ENCODE measurements at places on chromosomes 12 and 14.

DNA sequence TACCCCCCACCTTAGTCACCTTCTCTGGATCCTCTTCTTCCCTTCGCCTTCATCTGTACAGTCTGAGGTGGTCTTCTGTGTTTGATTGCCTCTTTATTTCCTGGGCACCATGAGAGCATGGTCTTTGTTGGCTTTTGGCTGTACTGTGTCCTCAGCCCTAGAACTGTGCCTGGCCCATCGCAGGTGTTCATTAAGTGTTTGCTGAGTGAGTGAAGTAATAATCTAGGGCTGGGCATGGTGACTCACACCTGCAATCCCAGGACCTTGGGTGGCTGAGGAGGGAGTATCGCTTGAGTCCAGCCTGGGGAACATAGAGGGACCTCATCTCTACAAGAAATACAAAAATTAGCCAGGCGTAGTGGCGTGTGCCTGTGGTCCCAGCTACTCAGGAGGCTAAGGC lies 13.9 kb downstream of the ALDH2 start:
- DNase-seq, result no peak

GRCh38 chr12:124720004-124720680 lies 143.5 kb downstream of the SCARB1 start:
- DNase-seq, result peak; percentile 76

DNA sequence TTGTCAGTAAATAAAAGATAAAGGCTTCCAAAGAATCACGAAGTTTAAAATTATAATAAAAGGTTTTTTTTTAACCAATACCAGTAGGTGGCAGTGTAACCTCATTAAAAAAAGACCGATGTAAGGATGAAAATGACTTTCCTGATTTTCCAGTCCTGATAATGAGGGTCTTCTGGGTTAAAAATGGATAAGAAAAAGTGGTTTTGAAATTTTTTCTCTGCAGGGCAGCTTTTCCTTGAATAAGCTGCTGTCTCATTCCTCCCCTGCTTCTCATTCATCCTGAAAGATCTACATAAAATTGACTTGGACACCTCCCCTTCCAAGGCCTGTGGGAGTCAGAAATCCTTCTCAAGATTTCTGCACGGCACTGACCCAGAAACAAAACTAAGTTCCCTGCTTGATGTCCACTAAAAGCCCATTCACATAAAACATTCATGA lies 58.9 kb upstream of the FBXO33 start:
- DNase-seq, result peak; percentile 64

DNA sequence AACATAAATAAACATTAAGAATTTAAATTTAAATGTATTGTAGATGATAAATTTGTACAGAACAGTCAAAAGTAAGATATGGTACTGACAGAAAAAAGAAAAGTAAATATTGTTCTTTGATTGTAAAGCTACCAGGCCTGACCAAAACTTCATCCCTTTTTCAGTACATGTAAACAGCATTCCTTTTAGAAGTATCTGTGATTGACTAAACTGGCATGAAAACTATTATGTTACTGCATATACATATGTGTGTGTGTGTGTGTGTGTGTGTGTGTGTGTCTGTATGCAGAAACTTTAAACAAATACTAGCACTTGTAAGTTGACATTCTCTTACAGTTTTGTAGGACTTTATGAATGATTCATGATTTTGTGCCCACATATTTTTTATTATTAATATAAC lies 270.9 kb downstream of the C12orf50 start:
- no peak for DNase-seq

- DNase-seq, result no peak
Measured at GRCh38 chr12:12817616-12818015, 4.5 kb downstream of the DDX47 start.

GRCh38 chr12:8546591-8546990 lies 5.9 kb upstream of the CLEC4E start:
- DNase-seq, result no peak

DNA sequence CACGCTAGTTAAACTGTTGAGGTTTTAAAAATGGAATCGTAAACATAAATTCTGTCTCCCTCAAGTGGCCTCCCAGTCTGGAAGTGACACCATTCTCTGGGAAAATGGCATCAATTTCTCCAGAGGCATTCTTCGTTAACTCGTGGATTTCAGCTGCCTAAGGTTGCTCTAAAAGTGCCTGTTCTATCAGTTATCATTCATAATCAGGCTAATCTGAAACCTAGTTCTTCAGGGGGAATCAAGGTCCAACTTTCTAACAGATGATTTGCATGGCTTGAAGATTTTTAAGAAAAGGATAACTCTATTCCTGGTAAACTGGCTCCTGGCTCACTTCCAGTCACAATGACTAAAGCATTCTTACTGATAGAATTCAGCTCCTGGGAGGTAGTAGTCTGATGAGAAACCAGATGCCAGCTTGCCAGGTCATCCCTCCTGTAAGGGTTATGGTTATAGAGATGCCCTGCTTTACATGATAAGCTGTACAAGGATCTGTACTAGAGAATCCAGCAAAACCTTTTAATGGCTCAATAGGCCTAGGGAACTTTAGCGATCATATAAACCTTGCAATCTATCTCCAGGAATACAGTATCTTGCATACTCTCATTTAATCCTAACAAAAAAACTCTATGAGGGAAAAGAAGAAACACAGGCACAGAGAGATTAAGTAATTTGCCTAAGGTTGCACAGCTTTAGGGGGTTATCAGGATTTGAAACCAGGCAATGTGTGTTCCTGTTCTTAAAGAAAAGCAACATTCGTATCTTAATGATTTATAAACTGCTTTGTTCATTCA lies 1.5 kb downstream of the L3HYPDH start:
- peak; percentile 90 for DNase-seq

DNA sequence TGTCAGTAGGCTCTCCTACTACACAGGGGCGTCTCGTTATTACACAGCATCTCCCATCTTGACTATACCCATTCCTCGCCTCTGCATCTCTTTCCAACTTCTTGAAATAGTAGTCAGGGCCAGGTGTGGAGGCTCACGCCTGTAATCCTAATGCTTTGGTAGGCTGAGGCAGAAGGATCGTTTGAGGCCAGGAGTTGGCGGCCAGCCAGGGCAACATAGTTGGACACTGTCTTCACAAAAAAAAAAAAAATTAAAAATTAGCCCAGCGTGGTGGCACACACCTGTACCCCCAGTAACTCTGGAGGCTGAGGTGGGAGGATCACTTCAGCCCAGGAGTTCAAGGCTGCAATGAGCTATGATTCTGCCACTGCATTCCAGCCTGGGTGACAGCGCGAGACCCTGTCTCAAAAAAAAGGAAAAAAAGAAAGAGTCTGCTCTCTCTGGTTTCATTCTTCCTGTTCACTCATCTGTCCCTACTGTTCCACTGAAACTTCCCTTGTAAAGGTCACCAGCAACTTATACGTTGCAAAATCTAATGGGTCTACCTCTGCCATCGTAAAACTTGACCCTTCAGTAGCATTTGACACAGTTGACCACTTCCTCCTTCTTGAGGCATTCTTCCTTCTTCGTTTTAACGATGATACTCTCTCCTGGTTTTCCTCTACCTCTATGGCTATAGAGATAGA lies 41.0 kb upstream of the PTGR2 start:
- DNase-seq, result no peak

- DNase-seq, result no peak
Measured at GRCh38 chr14:52327374-52328226, 13.5 kb downstream of the PTGER2 start.

- DNase-seq, result no peak
Measured at GRCh38 chr14:55125403-55125802, 3.6 kb upstream of the LGALS3 start.

- DNase-seq, result peak; percentile 61
Measured at GRCh38 chr12:53345486-53346188, 9.5 kb upstream of the SP7 start.

GRCh38 chr12:123963821-123964220 lies 8.8 kb downstream of the CCDC92 start:
- DNase-seq, result no peak

DNA sequence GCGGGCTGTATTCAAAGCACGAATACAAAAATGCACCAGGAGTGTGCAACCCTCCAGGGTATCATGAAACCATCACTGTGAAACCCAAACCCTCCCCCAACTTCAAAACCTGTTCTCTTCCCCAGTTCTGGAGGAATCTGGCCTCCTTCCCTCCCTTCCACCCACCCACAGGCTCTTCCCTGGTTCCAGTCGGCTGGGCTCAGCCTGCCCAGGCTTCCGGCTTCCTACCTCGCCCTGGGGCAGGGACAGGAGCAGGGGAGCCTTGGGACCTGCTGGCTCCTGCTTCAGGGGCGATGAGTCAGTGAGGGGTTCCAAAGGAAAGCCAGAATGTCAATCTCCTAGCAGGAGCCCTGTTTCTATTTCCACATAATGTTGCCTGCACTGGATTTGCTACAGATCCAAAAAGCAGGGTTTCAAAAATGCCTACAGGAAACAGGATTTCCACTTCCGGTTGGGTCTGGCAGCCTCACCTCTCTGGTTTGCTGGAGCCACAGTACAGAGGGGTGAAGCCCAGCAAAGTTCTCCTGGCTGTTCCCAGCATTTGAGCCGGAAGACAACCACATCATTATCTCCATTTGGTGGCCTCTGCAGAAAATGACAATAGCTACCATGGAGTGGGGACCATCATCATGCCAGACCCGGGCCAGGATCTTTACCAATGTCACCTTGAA lies 278.3 kb downstream of the DPF3 start:
- DNase-seq, result peak; percentile 65

DNA sequence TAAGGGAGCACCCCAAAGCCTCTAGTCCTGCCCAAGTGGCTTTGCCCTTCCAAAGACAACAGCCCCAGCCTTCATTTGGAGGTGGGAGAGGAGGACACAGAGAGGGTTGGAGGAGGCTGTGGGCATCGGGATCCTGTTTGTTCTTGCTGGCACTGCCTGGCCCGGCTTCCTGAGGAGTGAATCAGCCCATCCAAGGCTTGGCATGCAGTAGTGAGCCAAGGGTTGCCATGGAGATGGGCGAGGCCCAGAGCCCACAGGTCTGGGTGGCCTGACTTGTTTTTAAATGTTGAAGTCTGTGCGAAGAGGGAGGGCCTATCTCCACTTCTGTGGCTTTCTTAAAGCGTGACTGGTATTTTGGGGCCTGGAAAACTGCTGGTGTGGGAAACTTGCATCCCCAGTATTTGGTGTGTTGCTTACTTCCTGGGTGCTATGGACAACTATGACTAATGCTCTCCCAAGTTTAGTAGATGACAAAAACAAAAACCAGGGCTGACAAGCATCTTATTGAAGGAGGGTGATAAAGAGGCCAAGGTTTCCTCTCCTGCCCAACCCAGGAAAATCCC lies 15.8 kb downstream of the CD9 start:
- peak; percentile 89 for DNase-seq

- DNase-seq, result no peak
Measured at GRCh38 chr14:99570544-99571302, 33.3 kb downstream of the CCDC85C start.

- DNase-seq, result no peak
Measured at GRCh38 chr14:34920339-34920738, 45.2 kb upstream of the BAZ1A start.

DNA sequence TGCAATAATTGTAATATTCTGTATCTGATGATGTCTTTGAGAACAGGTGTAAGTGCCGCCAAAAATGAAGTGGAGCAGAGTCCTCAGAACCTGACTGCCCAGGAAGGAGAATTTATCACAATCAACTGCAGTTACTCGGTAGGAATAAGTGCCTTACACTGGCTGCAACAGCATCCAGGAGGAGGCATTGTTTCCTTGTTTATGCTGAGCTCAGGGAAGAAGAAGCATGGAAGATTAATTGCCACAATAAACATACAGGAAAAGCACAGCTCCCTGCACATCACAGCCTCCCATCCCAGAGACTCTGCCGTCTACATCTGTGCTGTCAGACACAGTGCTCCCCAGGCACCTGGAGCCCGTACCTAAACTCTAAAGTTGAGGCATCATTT lies 268.7 kb downstream of the DAD1 start:
- no peak for DNase-seq

DNA sequence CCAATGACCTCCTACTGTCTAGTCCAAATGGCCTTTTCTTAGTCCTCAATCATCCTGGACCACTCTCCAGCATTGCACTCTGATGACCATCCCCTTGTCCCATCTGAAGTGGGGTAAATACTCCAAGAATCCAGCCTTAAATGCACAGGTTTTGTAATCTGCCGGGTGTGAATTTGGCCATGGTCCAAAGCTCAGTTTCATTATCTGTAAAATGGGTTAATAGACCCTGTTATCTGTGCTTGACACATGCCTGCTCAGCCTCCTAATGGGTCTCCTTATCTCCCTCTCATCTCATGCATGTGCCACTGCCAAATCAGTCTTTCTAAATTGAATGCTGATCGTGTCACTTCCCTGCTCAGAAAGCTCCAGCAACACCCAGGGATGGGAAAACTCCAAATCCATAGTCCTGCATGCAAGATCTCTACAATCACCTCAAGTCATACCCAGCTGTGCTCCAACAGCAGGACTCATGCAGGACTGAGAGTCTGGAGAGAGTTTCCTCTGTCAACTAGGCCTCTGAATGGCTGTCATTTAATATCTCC lies 22.3 kb downstream of the LGR5 start:
- no peak for DNase-seq

Measured in fibroblast of pulmonary artery (primary cell).